ENCODE measurements at places on chromosomes 13 and 19.
A peak's percentile ranks its signal among the peaks of the same experiment; 100 is the strongest.

DNA sequence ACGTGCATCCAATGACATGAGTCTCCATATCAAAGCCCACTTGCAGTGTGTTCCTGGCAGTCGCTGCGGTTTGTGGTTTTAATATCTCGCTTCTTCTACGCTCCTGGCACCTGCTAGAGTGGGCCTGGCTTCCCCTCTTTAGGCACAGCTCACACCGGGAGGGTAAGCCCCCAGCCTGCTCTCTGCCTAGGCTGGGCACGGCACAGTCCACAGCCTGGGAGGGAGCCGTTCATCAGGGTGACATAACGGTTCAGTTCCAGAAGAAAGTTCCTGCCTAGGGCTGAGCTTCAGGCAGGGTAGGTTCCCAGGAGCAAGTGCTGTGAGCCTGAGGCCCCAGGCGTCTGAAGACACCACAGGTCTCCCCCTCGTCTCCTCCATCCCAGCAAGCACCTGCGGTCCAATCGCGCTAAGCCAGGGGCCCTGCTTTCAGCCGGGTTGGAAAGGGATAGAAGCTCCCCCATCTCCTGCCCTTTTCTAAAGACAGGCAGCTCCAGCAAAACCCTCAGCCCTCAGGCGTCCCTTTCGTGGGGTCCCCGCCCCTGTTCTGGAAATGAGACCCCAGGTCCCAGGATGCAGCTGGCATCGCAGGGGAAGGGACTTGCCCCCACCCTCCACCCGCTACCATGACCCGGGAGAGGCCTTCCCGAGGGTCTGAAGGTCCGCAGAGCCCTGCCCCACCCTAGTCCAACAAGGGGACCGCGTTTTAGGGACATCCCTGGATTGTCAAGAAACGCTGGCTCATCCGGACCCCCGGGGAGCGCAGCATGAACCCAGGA is 121.6 kb upstream of the ZNF507 start:
- no peak for DNase-seq

GRCh38 chr13:111048387-111048786 is 66.7 kb upstream of the ARHGEF7 start:
- DNase-seq, result no peak

GRCh38 chr19:15618321-15618720 is 3.3 kb downstream of the CYP4F8 start:
- DNase-seq, result no peak

DNA sequence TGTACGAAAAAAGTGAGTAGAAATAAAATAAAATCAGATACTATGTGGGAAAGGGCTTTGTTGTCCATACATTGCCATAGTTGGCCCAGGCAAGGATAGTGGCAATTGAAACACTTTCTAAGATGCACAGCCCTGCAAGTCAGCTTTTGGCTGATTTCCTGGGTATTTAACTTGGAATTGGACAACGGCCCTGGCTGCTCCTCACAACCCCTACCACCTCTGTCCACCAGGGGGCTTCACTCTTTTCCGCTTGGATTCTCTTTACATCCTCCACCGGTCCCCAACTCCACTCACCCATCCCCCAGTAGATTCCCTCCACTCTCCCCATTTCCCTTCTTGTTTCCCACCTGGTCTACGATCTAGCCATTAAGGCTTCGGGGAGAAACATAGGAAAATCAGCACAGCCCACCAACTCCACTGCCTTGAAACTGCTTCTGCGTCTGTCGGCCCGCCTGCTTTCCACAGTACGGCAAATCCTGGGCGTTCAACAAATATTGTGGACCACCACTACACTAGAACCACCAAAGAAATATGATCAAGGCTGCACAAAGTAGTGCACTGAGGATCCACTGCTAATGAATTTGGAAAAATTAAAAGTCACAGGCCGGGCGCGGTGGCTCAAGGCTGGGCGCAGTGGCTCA is 48.6 kb upstream of the GTF3A start:
- DNase-seq, result peak; percentile 34

GRCh38 chr19:57599377-57599760 is 316 bp upstream of the ZNF530 start:
- DNase-seq, result no peak

DNA sequence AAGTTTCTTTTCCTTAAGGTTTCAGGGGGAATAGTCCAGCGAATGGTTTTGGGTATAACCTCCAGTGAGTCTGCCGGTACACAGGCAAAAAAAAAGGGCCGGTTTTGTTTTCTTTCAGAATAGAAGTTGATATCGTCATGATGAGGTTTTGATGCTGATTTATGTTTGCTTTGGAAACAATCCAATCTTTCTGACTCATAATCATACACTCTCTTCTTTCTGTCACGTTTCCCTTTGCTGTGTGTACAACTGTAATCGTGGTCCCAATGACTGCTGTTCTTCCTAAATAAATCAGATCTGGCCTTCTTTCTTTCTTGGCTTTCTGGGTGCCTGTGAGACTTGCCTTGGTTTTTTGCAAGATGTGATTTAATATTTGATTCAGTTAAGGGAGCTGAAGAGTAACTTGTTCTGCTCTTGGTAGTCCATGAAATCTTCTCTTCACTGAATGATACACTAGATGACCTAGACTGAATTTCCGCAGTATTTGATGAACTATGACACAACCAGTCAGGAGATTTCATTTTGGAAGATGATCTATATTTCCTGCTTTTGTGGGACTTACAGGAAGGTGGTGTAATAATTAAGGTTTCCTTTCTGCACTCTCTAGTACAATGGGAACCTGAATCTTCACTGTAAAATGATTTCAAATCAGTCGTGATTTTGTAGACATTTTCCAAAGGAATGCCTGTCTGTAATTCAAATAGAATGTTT is 34.9 kb upstream of the METTL21C start:
- no peak for DNase-seq

GRCh38 chr13:21882766-21883165 is 211.9 kb downstream of the FGF9 start:
- no peak for DNase-seq

GRCh38 chr19:34480971-34481841 is at the start of gene WTIP:
Gene WTIP, plus strand, starts transcription at chr19:34481758. Its CDS starts 217 bp downstream, at chr19:34481975.
- no peak for DNase-seq

All from stimulated activated CD4-positive, alpha-beta T cell treated with anti-CD3 and anti-CD28 coated beads, Interleukin-1b, Interleukin-23, amount 100 ng/mL, for 1 hour (primary cell).